ENCODE measurements at places on chromosomes 4 and X.

DNA sequence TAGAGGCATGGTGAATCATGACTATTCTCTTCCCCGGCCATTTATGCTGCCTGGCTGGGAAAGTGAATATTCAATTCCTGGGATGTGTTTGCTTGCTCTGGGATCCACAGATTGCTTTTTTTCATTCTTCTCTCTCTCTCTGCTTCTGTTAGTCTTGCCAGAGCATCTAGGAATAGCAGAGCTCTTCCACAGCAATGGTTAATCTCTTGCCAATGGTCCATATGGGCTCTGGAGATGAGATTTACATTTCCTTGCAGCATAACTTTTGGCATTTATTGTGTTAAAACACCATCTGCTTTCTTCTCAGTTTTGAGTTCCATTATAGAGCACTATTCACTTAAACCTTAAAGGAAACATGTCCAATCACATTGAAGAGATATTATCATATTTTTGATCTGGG, 59.2 kb upstream of the GUCY1A1 start:
- no peak for DNase-seq

DNA sequence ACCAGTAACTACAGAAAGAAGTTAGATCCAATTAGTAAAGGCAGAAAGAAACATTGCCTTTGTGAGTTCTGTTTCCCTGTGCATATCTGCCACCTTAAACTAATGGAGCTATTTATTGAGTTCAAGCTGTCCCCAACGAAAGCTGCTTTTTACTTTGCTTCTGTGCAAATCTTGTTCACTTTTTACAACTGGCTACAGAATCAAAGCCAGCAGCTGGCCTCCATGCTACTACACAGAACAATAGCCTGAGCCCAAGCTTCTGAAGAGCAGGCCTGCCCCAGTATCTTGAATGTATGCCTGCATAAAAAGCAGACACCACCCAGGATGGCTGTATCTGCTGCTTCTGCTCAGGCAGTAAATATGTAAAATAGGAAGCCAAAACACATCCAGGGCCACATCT, 28.1 kb downstream of the ANK2 start:
- DNase-seq: no peak

DNA sequence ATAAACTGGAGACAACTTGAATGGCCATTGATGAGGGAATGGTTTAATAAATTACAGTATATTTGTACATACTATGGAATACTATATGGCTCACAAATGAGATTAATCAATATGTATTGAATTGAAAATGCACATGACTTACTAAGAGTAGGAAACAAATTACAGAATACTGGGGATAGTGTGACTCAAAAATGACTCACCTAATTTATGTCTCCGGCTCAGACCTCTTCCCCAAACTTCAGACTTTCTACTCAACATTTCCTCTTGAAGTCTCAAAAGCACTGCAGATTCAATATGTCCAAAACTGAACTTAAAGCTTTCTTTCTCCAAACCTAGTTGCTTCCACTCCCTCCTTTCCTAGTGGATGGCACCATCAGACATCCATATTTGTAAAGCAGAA, 28.8 kb upstream of the GRIA3 start:
- no peak for DNase-seq

DNA sequence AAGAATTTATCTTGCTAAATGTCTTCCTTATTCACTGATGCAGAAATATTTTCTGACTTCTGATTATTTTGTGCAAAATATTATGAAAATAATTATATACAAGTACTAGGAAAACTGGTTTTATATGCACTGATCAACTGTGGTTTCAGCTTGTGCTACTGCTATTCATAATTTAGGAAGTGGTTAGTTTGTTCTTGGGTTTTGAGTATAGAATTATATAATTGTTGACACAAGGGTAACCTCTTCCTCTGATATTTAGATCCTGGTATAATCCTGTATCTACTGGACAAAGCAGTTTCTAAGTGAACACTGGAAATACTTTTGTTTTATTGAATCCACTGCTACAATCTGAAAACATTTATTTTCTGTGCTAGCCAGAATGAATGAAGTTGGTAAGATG, 182.8 kb downstream of the PDGFC start:
- no peak for DNase-seq

- DNase-seq: no peak
Observed at GRCh38 chr4:45036677-45037076, 310.3 kb upstream of the GNPDA2 start.

GRCh38 chr4:55854129-55854528, 681 bp downstream of the EXOC1 start:
- no peak for DNase-seq

DNA sequence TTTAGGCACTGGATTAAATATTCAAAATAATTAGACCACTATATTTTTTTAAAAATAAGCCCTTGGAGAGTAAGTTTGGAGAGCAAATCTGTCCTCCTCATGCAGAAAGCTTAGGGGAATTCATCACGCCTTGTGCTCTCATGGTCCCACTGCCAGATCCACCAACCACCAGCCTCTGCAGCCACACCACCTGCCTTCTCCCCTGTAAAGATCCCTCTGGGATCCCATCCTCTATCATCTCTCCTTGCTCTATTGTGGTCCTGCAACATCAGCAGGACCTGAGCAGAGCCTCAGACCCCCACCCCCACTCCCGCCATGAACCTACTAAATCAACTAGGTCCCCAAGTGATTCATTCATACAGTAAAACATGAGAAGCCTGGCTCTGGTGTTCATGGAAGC, 482.6 kb upstream of the GALNT7 start:
- no peak for DNase-seq

- DNase-seq: no peak
Observed at GRCh38 chr4:145480257-145480656, 1.4 kb upstream of the SMAD1 start.

DNA sequence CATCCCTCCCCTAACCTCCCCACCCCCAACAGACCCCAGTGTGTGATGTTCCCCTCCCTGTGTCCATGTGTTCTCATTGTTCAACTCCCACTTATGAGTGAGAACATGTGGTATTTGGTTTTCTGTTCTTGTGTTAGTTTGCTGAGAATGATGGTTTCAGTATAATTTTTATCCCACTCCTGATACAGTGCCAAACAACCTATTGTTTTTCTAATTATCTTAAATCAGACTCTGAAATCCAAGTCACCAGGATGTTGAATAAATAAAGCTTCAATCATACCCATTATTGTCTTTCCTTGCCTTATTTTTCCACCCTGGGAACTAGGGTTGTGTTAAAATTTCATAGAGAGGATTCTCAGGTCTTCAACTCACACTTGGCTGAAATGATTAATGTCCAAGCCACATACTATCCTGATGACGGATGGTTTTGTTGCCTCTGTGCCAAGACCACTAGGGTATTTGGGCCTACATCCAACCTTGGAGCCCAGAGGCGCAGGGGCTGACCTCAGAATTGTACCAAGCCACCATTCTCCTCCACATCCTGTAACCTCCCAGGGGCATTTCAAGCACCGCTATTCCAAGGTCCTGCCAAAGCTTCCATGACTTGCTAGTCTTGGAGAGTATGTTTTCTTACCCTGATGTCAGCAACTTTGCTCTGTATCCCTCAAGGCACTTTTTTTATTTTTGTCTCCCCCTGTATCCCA, 332.4 kb downstream of the ARHGAP24 start:
- DNase-seq: no peak

DNA sequence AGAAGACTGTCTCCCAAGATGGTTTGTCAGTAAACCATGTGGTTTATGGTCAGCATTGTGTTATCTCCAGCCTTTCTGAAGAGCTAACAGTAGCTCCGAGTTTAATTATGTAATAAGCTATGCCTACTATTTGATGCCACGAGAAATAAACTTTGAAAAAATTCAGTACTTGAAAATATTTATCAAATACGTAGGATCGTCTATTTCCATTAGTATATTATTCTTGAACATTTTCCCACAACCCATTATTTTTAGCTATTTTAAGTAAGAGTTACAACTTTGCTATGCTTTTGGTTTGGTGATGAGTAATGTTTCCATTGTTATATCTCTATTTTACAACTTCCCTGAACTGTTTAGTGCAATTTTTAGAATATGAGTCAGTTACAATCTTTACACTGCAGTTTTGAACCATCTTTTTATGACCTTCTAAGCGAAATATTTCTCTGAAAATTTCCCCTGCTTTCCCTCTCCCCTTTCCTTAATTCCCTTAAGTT, 44.5 kb upstream of the TRIM2 start:
- DNase-seq: no peak

GRCh38 chr4:111018216-111018615, 395.3 kb upstream of the PITX2 start:
- DNase-seq: no peak
